Activated T-cell treated with anti-CD3 and anti-CD28 coated beads for 48 hours (primary cell): ENCODE measurements at places on chromosomes 16 and 17.

DNA sequence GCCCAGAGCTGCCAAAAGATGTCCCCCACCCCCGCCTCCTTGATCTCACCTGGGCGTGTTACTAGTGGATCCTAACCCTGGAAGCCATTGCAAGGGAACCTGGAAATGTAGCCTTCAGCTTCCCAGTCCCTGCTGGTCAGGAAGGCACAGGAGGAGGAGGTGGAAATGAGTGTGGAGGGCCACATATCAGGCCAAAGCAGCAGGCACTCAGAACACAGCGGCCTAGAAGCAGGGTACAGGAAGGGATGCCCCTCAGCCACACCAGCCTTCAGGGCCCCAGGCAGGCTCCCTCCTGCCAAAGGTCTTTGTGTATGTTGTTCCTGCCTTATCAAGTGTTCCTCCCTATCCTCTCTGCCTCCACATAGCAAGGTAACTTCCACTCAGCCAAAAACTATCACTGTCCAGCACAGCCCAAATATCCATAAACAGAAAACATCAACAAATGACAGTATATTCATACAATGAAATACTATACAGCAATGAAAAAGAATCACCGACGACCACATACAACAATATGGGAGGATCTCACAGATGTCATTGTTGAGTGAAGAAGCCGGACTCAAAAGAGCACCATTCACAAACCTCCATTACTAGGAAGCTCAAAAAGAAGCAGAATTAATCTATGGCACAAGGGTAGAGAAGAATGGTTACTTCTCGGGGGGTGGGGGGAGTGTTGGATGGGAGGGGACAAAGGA is 28.2 kb upstream of the TNFRSF13B start:
- DNase-seq: no peak

- no peak for DNase-seq
Observed at GRCh38 chr16:2085669-2086068, 37.9 kb downstream of the TSC2 start.

DNA sequence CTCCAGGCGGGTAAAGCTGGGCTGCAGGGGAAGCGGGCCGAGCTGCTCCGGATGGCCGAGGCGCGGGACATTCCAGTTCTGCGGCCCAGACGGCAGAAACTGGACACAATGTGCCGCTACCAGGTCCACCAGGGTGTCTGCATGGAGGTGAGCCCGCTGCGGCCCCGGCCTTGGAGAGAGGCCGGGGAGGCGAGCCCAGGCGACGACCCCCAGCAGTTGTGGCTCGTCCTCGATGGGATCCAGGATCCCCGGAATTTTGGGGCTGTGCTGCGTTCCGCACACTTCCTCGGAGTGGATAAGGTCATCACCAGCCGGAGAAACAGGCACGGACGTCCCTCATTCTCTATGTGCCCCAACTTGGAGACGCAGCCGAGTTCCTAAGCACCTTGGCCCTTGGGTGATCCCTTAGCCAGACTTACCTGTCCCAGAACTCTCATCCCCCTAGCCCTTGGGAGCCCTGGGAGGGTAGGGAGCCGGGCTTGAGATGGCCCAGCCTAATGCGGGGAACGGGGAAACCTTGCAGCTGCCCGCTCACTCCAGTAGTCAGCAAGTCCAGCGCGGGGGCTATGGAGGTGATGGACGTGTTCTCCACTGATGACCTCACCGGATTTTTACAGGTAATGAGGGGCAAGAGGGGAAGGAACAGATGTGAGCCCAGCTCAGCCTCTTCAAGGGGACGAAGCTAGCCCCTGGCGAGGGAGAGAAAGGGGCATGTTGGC is 806 bp downstream of the MRM1 start:
- no peak for DNase-seq

- DNase-seq: no peak
Observed at GRCh38 chr16:89593841-89594240, 18.3 kb downstream of the CPNE7 start.

GRCh38 chr17:31916491-31917064 is 15.1 kb upstream of the UTP6 start:
- DNase-seq: no peak
